Aorta (tissue), 5 donors: ENCODE measurements at places on chromosomes 3 and 15. TPM values are rescaled to one million over a fixed set of nuclear protein-coding genes. Genes with fewer than 3 reads are reported as not detected.

- no peak overlapping the region for H3K4me3 ChIP-seq
- H3K27me3 ChIP-seq: no peaks in the 10 kb centered on the region
- H3K36me3 ChIP-seq: no peaks in the 10 kb centered on the region
- no peak overlapping the region for H3K27ac ChIP-seq
- no peak for DNase-seq
- H3K4me1 ChIP-seq: no peaks in the 10 kb centered on the region
Measured at GRCh38 chr15:81189583-81190283, 6.9 kb upstream of the IL16 start.

DNA sequence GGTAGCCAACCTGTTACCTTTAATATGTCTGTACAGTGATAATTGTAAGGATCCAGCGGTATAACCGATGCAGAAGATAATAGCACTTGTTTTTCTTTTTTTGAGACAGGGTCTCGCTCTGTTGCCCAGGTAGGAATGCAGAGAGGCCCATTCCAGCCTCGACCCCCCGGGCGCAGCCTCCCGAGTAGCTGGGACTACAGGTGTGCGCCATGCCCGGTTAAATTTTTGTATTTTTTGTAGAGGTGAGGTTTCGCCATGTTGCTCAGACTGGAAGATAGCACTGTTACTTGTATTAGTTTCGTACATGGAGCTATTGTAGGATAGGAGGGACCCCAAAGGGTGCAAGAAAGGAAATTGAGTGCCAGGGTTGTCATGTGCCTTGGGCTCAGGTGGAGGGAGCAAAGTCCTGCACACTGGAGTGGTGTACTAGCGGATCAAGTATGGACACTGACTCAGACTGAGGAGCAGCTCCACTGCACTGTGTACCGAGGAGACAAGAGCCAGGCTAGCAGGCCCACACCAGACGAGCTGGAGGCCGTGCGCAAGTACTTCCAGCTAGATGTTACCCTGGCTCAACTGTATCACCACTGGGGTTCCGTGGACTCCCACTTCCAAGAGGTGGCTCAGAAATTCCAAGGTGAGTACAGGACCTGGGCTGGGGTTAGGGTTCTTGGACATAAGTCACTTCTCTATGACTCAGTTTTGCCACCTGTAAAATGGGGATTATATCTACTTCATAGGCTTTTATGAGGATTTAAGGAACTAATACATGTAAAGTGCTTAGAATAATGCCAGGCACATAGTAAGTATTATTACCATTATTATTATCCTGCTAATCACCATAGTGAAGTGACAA, 1.0 kb downstream of the OGG1 start:
- no peaks in the 10 kb centered on the region for H3K36me3 ChIP-seq
- peak overlapping the region; percentile 29 for H3K4me3 ChIP-seq
- no peak for DNase-seq

DNA sequence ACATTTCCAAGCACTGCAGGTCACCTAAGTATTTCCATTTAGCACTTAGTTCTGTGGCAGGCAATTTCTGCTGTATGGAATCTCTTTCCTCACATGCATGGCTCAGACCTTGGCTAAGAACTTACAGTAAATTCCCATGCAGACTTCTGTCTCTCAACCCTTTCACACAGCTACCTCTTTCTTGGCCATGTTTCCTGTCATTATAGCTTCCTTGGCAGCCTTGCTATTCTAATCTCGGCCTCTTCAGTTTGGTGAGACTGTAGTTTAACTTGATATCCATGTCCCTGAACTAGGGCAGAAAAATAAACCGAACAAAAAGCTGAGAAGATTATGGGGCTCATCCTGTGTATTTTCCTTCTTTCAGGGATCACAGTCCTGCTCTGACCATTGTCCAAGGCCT, 96.0 kb downstream of the SPATA16 start:
- no peaks in the 10 kb centered on the region for H3K27me3 ChIP-seq
- no peak overlapping the region for H3K4me3 ChIP-seq
- H3K4me1 ChIP-seq: no peaks in the 10 kb centered on the region
- no peak for DNase-seq
- no peak overlapping the region for H3K27ac ChIP-seq

DNA sequence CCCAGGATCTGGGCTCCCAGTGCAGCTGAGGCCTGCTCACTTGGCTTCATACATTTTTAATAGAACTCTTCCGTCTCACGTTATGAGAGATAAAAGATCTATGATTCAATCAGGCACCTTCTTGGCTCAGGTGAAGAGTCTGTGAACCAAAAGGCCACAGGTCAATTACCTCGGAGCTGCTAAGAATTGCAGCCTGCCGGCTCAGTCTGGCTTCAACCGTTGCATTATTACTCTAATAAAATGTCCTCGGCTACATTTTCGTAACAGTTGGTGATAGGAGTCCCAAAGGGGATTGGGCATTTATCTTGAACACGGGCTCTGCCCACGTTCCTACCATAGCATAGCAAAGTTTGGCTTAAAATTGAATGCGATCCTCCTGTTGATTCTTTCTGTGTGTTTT, 176.3 kb downstream of the SLCO3A1 start:
- H3K36me3 ChIP-seq: no peaks in the 10 kb centered on the region
- H3K27ac ChIP-seq: peak overlapping the region; percentile 90
- DNase-seq: no peak
- no peak overlapping the region for H3K4me3 ChIP-seq
- no peaks in the 10 kb centered on the region for H3K27me3 ChIP-seq

DNA sequence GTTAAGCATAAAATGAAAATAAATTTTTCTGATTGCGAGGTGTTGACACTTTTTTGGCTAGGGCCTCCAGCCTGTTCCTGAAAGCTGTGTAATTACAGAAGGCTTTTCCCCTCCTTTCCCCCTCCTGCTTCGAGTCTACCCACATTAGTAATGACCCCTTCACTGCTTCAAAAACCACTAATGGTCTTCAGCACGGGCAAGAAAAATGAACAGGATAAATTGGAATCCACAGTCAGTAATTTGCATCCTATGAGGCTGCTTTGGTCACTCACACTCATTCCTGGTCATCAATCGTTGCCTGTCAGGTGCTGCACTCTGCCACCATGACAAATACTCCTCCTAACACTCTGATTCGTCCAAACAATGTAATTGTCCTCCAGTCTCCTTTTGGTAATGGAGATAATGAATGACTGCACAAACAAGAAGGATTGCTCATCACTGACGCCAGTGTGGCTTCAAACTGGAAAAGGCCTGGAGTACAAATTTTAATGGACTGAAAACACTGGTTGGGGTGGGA, 148.6 kb downstream of the MEIS2 start:
- DNase-seq: no peak
- no peaks in the 10 kb centered on the region for H3K27me3 ChIP-seq
- H3K27ac ChIP-seq: peak overlapping the region; percentile 25
- H3K4me3 ChIP-seq: no peak overlapping the region
- H3K36me3 ChIP-seq: no peaks in the 10 kb centered on the region

The MAPKBP1 gene
- total RNA-seq: 38.2 TPM

DNA sequence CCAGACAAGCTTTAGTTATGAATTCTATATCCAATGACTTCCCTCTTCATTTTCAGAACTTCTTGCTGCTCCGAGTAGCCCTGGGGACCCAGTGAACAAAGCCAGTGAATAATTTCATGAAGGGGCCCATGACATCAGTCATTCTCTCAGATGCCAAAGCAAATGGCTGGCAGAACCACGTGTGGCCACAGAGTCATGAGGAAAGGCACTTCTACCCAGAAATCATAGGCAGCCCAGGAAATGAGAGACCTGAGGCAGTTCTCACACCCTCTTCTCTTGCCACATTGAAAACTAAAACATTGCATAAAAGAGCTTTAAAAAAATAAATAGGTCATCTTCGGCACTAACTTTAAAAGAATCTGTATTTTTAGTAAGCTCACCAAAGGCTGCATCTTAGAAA, 4.3 kb upstream of the UACA start:
- DNase-seq: no peak
- H3K4me1 ChIP-seq: no peaks in the 10 kb centered on the region
- H3K27me3 ChIP-seq: no peaks in the 10 kb centered on the region
- no peak overlapping the region for H3K27ac ChIP-seq
